ENCODE measurements at places on chromosomes 6 and 20.

DNA sequence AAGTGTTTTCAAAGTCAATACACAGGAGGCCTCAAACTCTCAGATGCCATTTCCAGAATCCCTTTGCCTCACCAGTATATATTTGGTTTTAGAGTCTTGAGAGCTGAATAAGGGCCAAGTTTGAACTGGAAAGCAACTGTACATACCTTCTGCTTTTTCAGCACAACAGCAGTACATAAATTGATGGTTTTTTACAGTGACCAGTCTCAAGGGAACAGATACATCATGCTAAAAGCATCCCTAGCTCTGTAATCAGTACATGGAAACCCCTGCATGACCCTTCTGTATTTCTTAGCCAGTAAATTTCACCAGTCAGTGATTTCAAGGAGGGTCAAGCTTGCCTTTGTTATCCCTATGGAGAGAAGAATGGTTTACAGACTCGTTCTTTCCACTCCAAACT is 40.6 kb upstream of the ECHDC1 start:
- DNase-seq: no peak

DNA sequence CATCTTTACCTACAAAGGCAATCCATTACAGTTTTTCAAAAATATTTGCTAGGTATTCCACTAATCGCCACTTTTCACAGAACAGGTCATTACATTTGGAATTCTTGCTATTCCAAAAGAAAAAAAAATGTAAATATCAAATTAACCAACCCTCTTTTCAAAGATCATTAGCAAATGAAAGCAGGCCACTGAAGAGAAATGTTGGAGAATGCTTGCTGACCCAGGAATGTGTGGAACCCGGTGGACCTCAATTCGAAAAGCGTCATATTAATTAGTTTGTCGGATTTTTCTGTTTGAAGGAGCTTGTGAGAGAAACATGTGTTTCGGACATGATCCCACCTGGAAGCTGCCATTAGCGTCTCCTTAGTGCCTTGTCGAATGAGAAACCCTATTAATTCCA is 27.9 kb upstream of the SERPINB9 start:
- DNase-seq: no peak

DNA sequence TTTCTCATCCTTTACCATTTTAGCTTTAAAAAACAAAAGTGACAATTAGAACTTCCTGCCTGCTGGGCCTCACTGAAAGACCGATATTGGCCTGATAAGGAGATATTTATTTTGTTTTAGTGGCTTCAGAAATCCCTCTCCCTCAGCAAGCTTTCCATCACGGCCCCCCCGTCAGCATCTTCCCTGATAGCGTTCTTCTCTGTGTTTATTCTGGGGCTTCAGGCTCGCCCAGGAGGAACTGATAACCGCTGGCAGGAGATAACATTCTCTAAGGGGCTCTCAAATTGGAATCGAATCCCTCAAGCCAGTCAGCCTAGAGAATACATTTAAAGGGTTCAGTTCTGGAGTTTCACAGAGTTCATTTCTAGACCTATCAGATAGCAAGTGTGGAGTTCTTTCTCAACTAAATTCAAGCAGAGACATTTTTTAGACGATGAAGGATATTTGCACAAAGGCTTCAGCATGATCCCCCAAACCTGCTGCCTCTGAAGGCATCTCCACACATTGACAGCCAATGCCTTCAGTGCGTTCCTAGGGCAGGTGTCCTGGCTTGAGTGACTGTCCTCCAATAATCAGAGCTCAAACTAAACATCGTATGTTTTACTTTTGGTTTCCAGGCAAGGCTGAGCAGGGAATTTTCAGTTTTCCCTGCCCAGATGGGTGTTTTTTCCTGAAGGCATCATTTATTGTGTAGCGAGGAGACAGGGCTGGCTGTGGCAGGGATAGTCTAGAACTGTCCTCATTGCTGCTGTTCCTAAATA is 17.0 kb downstream of the PRDM1 start:
- DNase-seq: no peak

DNA sequence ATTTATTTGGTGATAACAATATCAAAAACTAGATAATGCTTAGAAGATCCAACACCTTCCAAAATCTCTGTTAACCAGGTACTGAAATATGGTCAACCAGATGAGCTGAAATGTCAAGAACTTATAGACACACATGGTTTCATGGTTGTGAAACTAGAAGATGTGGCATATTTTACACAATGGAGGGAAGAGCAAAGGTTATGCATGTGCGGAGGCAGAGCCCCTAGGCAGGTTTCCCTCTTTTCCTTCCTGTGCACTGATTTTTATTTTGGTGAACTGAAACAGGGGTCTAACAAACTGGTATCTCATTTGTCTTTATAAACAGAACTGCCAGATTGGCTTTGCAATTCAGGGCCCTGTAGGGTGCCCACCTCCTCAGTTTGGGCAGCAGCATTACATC is 91.6 kb downstream of the PRL start:
- no peak for DNase-seq

DNA sequence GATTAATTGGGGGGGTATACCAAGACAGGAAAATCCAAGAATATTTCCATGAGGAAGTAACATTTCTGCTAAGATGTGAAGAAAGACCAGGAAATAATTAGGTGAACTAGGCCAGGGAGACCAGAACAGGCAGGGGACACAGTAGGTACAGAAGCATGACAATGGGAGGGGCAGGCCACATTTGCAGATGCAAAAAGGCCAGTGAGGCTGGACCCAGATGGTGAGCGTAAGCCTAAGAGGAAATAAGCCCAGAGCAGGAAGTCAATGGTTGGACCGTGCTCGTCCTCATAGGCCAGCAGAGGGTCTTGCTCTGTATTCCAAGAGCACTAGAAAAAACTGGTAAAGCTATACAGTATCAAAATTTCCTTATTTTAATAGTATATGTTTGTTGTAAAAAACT is 9.4 kb downstream of the CEP162 start:
- no peak for DNase-seq

DNA sequence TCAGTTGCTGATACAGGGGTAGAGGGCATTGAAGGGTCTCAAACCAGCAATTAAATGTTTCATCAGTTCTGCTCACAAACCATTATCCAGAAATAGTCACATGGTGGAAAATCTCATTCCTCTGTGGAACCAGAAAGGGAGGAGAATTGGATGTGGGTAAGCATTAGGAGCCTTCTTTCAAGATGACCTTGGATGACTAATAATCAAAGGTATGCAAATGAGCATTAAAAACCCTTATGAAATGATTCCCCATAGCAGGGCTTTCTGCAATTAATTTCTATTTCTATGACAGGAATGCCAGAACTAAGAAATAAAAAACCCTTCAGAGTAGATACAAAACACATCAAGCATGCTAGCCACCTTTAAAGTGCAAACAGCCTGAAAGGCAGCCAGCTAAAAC is 37.4 kb upstream of the HCRTR2 start:
- no peak for DNase-seq

- DNase-seq: no peak
Measured at GRCh38 chr6:53830366-53830765, 35.6 kb downstream of the LRRC1 start.

DNA sequence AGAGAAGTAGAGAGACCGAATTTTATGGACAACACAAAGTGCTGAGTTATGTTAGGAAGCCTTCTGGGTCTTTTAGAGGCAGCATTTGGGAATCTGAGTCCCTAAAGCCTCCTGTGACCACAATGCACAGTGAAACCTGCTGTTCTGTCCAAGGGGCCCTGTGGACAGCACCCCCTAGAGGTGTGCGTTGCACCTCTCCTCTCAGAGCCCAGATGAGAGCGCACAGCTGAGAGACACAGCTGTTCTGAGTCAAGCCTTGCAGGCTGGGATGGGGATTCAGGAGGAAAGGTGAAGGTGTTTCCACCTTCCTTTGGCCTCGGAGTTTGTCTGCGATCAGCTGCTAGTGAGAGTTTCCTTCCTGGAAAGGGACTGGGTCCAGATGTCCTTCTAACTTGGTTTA is 13.0 kb downstream of the PCK1 start:
- no peak for DNase-seq

- DNase-seq: no peak
Measured at GRCh38 chr6:139473731-139474130, 99.3 kb upstream of the CITED2 start.

- no peak for DNase-seq
Measured at GRCh38 chr6:43464337-43464736, 9.0 kb upstream of the DLK2 start.

DNA sequence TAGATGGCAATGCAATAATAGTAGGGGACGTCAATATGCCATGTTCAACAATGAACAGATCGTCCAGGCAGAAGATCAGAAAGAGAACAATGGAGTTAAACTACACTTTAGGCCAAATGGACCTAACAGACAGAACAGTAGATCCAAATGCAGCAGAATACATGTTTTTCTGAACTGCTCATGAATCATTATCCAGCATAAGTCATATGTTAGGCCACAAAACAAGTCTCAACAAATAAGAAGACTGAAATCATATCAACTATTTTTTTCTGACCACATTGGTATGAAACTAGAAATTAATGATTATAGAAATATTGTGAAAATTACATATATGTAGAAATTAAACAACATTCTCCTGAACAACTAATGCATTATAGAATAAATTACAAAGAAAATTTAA is 10.2 kb upstream of the DEFB125 start:
- DNase-seq: no peak

GRCh38 chr6:30998785-30999184 is 11.5 kb upstream of the MUC22 start:
- no peak for DNase-seq

- no peak for DNase-seq
Measured at GRCh38 chr6:153634416-153634815, 404.6 kb upstream of the OPRM1 start.

Measured in CD4-positive, alpha-beta T cell treated with Interleukin-15 for 4 hours (primary cell).